Left cardiac atrium (tissue), 4 donors: ENCODE measurements at places on chromosomes 2 and 18.
A peak's percentile ranks its signal among the peaks of the same experiment; 100 is the strongest.

DNA sequence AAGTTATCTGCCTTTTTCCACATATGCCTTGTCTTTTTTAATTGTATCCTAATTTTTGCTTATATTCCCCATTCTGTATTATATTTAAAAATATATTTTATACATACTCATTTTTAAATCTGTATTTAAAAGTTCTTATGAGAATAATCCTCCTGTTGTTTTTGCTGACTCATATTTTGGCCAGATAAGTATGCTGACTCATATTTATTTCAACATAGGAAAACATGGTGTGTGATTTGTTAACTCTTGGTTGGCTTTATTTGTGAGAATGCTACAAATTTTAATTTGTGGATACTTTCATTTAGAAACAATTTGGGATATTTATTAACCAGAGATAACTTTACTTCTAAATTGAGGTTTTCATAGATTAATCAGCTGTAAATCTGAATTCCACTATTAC lies 587.7 kb downstream of the CPS1 start:
- no peak for DNase-seq

GRCh38 chr2:172849519-172850217 lies 114.0 kb downstream of the RAPGEF4 start:
- DNase-seq, result no peak

GRCh38 chr2:217430916-217431576 lies 571.2 kb upstream of the TNP1 start:
- no peak for DNase-seq

DNA sequence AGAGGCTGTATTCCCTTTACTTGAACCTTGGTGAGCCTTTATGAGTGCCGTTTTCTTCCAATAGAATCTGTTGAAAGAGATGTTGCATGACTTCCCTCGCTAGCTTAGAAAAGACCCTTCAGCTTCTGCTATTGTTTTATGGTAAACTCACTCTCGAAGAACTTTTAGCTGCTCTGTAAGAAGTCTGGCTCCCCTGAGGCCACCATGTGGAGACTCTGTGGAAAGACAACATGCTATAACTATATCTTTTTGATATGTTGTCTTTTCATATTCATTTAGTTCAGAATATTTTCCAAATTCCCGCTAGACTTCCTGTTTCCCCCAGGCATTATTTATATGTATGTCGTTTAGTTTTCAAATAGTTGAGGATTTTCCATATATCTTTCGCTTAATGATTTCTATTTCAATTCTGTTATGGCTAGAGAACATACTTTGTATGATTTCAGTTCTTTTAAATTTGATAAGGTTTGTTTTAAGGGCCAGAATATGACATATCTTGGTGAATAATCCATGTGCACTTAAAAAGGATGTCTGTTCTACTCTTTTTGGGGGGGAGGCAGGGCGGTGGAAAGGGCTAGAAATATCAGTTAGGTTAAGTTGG lies 64.1 kb downstream of the PTPN4 start:
- DNase-seq, result peak; percentile 37

- no peak for DNase-seq
Observed at GRCh38 chr18:944440-944839, 39.8 kb downstream of the ADCYAP1 start.

DNA sequence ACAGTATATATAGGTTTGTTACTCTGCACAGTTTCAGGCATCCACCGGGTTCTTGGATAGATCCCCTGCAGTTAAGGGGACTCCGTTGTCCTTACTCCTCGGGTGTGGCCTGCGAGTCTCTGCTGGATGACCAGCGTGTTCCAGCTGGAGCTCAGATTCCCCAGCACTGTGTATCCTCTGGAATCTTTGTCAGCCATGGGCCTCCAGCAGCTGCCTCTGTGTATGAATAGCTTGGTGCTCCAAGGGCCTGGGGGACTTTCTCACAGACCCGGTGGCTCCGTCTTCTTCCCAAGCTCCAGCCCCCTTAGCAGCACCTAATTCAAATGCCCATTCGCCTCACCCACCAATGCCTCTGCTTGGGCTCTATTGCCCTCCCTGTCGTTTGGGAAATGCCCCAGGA lies 6.3 kb downstream of the ANO7 start:
- no peak for DNase-seq
